ENCODE measurements at places on chromosomes 4 and X. TPM values are rescaled to one million over a fixed set of nuclear protein-coding genes. Genes with fewer than 3 reads are reported as not detected.

DNA sequence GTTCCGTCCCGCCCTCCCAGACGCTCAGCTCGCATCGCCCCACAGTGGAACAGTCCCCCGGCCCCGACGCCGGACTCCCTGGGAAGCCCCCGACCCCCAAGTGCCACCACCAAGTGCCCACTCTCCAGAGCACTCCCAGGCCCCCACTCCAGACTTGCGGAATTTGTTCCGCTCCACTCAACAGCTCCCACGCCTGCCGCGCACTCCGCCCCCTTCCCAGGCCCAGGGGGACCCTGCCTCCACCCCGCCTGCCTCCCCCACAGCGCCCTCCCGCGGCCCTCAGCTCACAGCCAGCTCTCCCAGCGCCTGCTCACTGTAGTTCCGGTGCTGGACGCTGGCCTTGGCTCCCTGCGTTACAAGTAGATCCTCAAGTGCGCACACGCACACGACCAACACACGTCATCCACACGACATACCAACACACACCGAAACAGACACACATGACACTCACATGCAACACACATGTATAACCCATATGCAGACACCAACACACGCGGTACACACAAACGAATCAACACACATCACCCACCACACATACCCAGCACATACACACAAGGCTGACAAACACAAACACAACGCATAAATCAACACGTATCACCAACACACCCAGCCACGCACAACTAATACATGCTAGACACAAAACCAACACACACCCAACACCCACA is 8.0 kb downstream of the MSX1 start:
- DNase-seq: peak; percentile 80

- no peak for DNase-seq
Observed at GRCh38 chr4:165726831-165727230, 146.2 kb upstream of the TLL1 start.

Gene PRRG3
- total RNA-seq: 2.0 TPM

DNA sequence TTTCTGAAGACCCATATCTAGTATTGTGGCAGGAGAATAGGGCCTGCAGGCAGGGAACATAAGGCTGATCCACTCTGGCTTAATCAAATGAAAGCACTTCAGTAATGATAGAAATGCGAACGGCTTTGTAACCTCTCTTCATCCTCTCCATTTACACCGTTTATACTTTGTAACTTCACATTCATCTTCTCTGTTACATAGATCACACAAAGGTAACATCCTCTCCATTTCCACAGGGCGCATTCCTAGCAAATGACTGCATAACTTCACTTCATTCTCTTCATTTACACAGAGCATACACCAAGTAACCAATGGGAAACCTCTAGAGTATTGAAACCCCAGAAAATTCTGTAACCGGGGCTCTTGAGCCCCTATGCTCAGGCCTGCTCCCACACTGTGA is 65.5 kb upstream of the SLC34A2 start:
- DNase-seq: no peak

DNA sequence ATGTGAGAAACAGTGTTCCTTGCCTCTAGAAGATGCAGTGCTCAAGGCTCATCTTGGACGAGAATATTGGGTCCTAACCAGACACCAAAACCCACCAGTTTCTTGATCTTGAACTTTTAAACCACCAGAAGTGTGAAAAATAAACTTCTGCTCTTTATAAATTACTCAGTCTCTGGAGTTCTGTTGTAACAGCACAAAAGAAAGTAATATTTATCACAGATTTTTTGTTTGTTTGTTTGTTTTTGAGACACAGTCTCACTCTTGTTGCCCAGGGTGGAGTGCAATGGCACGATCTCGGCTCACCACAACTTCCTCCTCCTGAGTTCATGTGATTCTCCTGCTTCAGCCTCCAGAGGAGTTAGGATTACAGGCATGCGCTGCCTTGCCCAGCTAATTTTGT is 371.1 kb upstream of the NDST4 start:
- no peak for DNase-seq

Data from glutamatergic neuron (in vitro differentiated cells).